ENCODE measurements at places on chromosomes 1 and 21.

DNA sequence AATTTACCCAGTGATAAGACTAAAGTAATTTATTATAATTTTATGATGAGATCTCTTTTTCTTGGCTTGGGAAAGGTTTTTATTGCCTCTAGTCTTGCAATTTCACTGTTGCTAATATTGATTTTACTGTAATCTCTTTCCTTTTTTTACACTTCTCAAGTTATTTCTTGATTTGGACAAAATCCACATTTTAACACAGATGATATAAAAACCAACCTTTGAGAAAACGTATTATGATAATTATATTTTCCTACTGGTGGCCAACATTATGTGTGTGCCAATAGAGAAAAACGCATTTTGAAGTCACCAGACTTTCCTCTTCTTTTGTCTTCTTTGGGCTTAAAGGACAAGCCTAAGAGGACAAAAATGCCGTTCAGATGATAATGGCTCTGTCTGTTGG is 314.9 kb downstream of the PRDM2 start:
- no peak for DNase-seq

DNA sequence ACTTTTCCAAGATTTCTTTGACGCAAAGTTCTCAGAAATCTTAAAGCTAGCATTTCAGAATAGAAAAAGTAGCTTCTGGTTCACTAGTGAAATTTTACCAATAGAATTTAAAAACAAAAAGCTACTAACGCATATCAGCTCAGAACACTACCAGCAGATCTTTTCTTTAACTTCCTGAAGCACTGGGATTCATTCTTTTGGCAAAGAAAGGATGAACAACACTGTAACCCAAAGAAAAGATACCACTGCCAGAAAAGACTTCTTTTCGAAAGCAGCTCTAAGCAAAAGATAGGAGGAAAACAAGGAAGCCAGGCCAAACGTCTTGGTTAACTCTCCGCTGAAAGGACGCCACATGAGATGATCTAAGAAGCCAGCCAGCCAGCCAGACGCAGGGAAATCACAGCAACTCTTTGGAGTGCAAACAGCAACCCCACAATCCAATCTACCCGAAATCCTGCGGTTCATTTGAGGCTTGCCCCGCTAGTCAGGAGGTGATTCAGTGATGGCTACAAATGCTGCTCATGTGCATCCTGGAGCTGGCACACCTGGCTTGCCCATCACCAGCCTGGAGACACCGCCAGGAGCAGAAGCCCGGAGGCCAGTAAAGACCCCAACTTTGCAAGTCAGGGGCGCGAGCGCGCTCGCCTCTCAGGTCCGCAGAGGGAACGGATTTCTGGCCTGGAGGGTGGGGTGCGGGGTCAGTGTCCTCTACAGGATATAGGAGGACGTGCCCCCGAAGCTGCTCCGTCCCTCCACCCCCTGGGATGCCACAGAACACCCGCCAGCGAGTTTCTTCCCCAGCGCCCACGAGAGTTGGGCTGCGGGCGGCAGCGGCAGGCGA is 812 bp downstream of the NBPF1 start:
- DNase-seq = no peak

GRCh38 chr21:31173881-31174555 is 135.7 kb upstream of the KRTAP19-8 start:
- no peak for DNase-seq

DNA sequence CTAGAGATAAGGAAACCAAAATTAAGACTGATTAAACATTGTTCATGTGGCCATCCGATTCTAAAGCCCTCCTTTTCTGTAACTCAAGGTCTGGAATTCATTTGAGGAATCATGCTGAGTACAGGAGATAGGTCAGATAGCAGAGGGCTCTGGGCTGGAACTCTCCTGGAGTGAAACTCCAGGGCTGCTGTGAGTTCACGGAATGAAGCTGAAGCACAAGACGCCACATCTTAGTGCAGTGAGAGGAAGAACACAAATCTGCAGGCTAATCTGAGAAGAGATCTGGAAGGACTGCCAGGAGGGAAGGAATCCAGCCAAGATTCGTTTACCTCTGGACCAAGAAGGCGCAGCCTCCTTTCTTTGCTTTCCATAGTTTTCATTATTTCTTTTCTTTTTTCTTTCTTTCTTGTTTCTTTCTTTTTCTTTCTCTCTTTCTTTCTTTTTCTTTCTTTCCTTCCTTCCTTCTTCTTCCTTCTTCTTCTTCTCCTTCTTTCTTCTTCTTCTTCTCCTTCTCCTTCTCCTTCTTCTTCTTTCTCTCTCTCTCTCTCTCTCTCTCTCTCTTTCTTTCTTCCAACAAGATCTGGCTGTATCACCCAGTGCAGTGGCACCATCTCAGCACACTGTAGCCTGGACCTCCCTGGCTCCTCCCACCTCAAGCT is 74.8 kb upstream of the ATP1B1 start:
- no peak for DNase-seq

DNA sequence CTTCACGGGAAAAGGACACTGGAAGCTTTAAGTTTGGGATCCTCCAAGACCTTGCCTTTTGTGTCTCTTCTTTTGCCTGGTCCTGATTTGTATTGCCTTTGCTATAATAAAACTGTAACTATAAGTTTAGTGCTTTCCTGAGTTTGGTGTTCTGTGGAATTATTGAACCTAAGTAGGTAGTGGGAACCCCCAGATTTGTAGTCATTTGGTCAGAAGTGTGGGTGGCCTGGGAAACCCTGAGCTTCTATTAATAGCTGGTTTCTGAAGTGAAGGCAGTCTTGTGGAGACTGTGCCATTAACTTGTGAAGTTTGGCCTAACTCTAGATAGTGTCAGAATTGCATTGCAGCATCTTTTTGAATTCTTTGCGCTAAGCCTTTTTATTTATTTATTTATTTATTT is 6.8 kb upstream of the MYCL start:
- DNase-seq = no peak

- DNase-seq = no peak
Observed at GRCh38 chr1:67393240-67393639, 37.0 kb downstream of the SERBP1 start.

GRCh38 chr21:46393941-46394594 is 64.6 kb upstream of the DIP2A start:
- no peak for DNase-seq

DNA sequence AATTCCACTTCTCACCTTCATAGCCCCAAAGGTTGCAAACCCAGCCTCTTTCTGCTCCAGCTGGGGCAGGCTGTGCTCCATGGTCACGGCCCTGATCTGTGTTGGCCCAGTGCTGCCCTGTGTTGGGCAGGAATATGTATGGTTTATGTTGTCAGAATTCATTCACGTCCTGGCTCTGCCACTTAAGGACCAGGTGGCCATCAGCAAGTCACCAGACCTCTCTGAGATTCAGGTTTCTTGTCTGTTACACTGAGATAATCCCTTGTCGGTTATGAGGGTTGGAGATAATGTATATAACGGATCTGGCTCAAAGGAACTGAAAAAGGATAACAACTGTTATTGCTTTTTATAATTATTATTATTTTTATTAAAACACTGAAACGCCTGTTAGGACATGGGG is 39.1 kb upstream of the SELENON start:
- no peak for DNase-seq

- DNase-seq = no peak
Observed at GRCh38 chr1:118618618-118619340, 369.4 kb downstream of the TBX15 start.

Data from iPS DF 6.9 (cell line).